ENCODE measurements at places on chromosomes 2 and 18.
A peak's percentile ranks its signal among the peaks of the same experiment; 100 is the strongest.

- DNase-seq = no peak
These were observed 1109.2 kb downstream of the LRP1B start for GRCh38 chr2:141021611-141022010.

DNA sequence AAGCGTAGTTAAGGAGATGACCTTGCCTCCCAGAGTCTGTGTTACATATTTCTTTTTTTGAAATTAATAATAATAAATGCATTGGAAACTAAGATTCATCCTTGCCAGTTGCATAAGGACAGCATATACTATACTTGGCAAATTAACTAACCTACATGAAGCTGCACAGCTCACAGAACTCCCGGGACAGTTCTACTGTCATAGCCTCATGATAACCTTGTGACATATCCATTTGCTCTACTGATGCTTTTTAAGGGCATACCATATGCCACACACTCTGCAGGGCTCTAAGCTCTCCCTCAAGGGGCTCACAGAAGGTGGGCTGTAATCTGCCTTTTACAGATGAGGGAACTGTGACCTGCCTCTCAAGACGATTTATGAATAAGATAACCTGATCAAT lies 3.8 kb downstream of the ITGB1BP1 start:
- DNase-seq = no peak

GRCh38 chr2:174846941-174847938 lies 83.0 kb upstream of the CHRNA1 start:
- DNase-seq = no peak

DNA sequence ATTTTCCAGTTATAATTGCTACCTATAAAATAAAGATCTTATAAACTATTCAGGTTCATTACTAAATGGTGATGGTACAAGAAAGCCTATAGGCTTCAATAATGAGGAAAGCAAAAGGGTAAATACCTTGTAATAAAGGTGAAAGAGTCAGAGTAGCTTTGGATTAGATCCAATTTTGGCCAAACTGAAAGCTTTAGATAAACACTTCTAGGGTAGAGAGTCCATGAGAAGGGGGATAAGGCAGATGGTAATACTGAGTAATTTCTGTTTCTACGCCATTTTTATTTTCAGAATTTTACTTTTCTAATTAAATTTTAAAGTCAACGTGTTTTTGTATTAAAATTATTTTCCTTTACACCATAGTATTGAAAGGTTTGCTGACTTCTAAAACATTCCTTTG lies 9.4 kb downstream of the CASP8 start:
- no peak for DNase-seq

DNA sequence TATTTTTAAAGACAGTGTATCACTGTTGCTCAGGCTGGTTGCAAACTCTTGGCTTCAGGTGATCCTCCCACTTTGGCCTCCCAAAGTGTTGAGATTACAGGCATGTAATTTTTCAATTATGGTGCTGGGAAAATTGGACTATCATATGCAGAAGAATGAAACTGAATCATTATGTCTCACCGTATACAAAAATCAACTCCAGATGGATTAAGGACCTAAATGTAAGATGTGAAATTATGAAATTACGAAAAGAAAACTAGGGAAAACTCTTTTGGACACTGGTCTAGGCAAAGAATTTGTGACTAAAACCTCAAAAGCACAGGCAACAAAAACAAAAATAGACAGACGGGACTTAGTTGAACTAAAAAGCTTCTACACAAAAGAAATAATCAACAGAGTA lies 31.2 kb downstream of the MAP3K2 start:
- no peak for DNase-seq

- DNase-seq = no peak
These were observed 15.9 kb downstream of the CCDC93 start for GRCh38 chr2:117997872-117998454.

GRCh38 chr2:16093639-16094529 lies 153.5 kb downstream of the MYCN start:
- no peak for DNase-seq

DNA sequence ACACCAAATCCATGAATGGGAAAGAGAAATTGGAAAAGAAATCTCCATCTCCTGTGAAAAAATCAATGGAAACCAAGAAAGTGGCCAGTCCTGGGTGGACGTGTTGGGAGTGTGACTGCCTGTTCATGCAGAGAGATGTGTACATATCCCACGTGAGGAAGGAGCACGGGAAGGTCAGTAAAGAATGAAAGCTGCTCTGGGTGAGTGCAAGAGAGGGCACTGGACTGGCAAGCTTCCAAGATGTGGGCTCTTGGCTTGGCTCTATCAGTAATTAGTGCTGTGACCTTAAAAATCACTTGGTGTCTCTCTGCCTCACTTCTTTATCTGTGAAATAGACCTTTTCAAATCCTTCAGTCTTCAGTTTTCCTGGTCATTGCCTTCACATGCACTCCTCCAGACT lies 89.0 kb downstream of the ZNF532 start:
- no peak for DNase-seq

DNA sequence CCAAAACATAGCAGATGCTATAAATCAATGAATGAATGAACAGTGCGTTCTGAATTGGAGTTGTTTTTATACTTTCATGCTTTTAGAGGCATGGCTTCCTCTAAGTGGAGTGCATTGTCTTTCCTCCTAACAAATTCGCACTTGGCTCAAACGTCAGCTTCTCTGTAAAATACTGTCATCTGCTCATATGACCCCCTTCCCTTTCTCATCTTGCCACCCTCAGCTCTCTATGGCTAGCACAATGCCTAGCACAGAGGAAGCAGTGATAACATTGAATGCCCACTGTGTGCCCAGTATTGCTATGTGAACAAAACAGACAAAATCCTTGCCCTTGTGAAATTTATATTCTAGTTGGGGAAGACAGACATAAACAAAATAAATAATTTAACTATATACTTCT lies 258.8 kb downstream of the MREG start:
- no peak for DNase-seq

DNA sequence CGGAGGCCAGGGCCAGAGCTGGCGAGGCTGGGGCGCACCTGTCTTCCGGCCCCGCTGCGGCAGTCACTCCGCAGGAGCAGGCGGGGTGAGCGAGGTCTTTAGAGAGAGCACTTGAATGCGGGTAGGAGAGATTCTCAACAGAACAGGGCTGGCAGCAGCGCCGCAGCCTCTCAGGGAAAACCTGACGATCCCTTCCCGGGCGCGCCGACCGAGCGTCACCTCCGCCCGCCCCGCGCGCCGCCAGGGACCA lies 526 bp downstream of the PRKRA start:
- peak; percentile 87 for DNase-seq

- DNase-seq = no peak
These were observed 282.4 kb upstream of the CYRIA start for GRCh38 chr2:16948053-16948452.

DNA sequence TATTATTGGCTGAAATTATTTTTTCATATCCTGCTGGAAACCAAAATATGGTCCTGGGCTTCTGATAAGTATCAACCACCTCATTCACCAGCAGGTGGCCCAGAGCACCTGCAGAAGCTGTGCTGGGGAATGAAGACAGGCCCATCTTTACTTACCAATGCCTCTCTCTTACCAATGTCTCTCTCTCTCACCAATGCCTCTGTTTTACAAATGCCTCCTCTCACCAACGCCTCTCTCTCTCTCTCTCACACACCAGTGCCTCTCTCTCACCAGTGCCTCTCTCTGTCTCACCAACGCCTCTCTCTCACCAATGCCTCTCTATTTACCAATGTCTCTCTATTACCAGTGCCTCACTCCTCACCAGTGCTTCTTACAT lies 2.3 kb upstream of the MAL start:
- no peak for DNase-seq

DNA sequence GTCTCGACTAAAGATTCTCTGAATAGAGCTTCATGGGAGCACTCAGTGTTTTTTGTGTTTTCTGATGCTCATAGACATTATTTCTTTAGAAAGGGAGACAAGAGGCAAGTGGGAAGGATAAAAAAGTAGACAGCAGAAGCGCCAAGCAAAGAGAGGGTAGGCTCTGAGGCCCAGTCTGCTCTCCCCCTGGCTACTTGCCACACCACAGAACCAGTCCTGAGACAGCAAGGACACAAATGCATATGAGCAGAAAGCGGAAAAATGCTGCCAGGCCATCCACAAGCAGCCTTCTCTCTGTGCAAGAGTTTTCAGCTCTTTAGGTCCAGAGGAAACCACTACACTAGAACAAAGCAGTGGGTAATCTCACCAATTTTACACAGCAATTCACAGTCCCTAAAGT lies 285.4 kb downstream of the ZNF521 start:
- no peak for DNase-seq

DNA sequence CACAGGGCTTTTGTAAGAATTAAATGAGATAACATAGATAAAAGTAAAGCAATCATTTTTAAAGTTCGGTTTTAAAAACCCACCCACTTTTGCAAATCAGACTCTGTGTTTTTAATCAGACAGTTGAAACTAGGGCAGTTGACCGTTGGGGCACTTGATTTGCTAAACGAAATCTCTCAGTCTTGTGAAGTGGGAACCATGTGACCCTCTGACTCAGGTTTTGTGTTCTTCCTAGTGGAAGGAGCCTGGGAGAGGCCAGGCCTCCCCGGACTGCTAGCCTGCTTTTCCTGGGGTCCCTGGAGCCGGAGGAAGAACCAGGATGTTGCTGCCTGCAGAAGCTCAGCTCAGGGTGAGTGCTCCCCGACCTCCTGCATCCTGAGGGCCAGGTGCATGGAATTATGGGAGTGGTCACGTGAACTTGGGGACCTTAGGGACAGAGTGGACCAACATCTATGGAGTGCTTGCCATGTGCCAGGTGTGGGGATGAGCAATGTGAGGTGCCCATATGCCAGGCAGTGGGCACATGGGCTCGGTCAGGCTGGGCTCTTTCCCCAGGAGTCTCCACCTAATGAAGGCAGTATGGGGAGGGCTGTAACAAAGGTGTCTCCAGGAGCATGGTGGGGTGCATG lies 3.9 kb downstream of the C2orf72 start:
- DNase-seq = no peak

- DNase-seq = no peak
These were observed 36.1 kb downstream of the PSTPIP2 start for GRCh38 chr18:46035696-46036680.

DNA sequence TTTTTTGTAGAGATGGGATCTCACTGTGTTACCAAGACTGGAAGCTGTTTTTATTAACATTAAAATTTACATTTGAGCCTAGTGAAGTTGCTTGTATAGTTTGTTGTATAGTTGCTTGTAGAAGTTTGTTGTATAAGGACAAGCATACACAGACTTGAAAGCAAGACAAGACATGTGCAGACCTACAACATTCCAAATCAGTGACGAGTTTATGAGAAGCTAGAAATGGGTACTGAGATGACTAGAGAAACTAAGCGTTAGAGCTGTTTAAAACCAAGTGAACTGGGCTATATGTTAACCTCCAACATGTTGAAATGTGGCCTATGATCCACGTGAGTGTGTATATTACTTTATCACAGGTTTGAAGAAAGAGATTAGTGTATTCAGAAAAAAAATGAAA lies 39.1 kb downstream of the ABCB11 start:
- DNase-seq = no peak

- DNase-seq = peak; percentile 68
These were observed 142.3 kb upstream of the BOD1L2 start for GRCh38 chr18:57004366-57005121.

GRCh38 chr2:66305718-66306117 lies 129.2 kb upstream of the MEIS1 start:
- no peak for DNase-seq

DNA sequence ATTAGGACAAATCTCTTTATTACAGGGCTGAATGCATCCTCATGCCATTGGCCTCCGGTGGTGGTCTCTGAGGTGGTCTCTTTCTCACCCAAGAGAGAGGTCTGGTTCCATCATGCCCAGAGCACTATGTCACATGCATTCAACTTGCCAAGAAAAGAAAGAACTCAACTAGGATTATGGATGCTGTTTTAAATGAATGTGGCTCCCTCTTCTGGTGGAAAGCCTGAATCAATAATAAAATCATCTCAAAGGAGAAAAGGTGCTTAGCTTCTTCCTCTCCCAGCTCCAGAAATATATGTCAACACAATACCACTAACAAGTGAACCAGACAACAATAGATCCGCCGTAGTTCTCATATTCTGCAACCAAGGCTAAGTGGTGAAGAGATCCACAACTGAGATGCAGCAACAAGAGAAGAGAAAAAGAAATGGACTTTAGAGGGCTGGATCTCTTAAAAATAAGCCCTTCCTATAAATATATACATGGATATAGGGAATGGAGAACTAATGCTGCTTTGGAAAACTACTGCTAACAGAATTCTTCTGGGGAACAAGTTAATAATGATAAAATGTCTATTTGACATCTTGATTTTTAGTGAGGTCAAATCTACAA lies 396.8 kb downstream of the NCKAP5 start:
- DNase-seq = no peak

- DNase-seq = no peak
These were observed 39.8 kb downstream of the SPRED2 start for GRCh38 chr2:65392609-65393008.

DNA sequence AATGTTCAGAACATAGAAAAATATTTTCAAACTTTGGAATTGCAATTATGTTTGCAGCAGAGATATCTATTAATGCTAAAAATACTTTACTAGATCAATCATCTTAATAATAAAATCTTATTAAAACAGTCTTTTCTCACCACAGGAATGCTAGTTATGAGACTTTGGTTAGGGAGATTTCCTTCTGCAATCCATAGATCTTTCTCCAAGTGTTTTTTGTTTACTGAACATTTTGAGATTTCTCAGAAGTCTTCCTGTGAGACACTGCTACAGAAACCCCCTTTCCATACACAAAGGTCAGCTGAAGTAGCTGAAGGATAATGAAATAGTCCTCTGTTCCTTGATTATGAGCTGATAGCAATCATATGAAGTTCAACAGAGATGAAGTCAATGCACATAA lies 59.4 kb upstream of the RAPH1 start:
- DNase-seq = no peak

Measured in GM06990 (cell line).